ENCODE measurements at places on chromosomes 12 and 14.

GRCh38 chr14:80535171-80535570 lies 323.9 kb upstream of the DIO2 start:
- DNase-seq, result no peak

- peak; percentile 81 for DNase-seq
Measured at GRCh38 chr14:21917699-21918436, 244.2 kb upstream of the OR4E1 start.

DNA sequence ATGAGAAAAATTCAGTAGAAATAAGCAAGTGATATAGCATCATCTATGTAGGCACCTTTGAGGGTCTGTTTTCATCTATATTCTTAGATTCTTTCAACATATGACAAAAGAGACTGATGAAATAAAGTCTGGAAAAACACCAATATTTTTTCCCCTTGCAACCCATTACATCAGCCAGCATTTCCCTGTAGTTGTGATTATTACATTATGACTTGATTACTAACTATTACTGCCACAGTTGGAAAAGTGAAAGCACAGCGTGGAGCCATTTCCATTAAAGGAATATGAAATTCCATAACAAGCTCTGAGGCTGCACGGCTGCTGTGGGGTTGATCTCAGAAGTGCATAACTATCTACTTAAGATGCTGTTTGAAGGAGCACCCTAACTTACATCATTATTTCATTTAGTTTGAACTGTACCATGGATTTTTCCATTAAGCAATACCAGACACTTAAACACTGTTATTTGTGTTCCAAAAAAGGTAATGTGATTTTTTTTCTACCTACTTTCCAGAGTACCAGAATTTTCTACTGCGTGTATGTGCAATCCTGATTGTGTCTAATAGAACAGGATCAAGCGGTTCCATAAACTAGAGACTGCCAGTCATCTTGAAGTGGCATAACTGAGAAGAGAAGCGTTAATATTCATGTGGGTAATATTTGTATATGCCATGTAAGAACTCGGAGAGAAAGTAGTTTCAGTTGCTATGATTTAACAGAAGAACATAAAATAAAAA lies 405.5 kb downstream of the MDGA2 start:
- no peak for DNase-seq

GRCh38 chr12:16165506-16165905 lies 112.0 kb downstream of the SLC15A5 start:
- peak; percentile 3 for DNase-seq

DNA sequence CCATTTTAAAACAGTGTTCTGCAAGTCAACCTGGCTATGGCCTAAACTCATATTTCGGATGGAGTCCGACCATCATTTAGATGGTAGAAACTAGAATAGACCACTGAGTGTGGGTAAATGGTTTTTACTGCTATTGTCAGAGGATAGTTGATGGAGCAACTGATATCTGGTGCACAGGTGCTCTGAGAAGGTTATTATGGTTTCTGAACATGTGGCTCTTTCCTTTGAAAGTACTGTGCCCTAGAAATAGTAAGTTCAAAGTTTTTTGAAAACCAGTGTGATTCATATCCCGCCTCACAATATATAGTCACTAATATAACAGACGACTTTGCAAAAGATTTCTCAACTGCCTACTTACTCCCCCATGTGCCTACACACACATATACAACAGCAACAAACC lies 64.4 kb upstream of the BTG1 start:
- DNase-seq, result no peak
